Stimulated activated CD8-positive, alpha-beta memory T cell treated with anti-CD3 and anti-CD28 coated beads, Interleukin-2, amount 100 ng/mL, for 1 hour (primary cell): ENCODE measurements at places on chromosomes 13 and 19.

GRCh38 chr13:32951580-32951979 lies 64.6 kb upstream of the KL start:
- DNase-seq, result no peak

DNA sequence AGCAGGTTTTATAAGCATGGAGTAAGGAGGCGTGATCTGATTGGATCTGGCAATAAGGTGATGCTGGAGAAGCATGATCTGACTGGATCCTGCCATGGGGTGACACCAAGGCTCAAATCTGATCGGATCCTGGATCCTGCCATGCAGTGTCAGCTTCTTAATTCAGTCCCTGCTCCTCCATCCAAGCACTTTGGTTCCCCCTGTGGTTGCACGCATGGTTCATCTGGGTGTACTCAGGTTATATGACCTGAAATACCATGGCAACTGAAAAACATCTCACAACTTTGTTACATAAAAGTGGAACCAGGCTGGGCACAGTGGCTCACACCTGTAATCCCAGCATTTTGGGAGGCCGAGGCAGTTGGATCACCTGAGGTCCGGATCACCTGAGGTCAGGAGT lies 17.6 kb upstream of the KLK4 start:
- no peak for DNase-seq

GRCh38 chr13:106286811-106287210 lies 248.7 kb downstream of the EFNB2 start:
- DNase-seq, result no peak

DNA sequence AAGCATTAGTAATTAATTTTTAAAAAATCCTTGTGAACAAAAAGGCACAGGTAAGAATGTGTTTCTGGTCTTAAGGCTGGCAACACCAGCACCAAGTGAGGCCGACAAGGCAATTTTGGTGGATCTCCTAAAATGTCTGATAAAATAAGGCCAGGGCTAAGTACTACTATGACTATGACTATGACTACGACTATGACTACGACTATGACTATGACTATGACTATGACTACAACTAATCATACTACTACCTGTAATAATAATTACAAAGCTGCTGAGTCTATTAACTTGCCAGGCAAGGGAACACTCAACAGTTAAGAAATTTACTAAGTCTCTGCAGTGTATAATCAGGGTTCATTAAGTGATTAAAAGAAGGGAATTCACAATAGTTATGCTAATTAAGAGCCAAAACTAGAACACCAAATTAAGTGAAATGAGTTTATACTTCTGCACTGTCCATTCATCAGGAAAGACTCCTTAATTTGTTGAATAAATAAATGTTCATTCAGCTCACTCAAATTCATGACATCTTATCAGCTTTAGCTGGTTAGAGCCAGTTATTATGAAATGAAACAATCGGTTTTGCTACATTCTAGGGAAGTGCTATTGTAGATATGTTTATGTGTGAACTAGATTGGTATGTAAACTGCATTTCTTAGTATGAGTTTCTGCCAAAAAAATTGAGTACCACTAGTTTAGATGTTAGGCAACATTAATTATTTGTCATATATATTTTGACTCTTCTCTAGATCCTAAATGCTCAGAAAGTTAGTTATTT lies 1626.2 kb upstream of the PCDH20 start:
- no peak for DNase-seq

- DNase-seq, result no peak
Measured at GRCh38 chr19:41811036-41811435, 14.6 kb downstream of the CEACAM3 start.

- no peak for DNase-seq
Measured at GRCh38 chr19:29268721-29269393, 55.9 kb upstream of the UQCRFS1 start.

GRCh38 chr13:67200183-67200582 lies 30.0 kb downstream of the PCDH9 start:
- no peak for DNase-seq

GRCh38 chr13:94933936-94934335 lies 221.6 kb upstream of the SOX21 start:
- DNase-seq, result no peak

- DNase-seq, result no peak
Measured at GRCh38 chr13:48000559-48001113, 437 bp downstream of the SUCLA2 start.

DNA sequence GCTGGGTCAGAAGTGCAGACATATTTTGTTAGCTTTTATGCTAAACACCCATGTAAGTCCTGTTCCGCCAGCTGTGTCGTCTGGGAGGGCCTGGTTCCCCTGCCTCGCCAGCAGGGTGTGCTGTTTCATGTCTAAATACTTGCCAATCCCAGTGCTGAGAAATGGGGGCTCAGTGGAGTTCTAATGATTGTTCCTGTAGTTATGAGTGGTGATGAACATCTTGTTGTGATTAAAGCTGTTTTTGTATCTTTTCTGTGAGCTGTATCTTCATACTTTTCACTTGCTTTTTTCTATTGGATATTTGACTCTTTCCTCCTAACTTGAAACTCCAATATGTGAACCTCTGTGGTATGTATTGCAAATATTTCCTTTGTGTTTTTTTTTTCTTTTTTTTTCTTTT lies 32.7 kb downstream of the KDM4B start:
- no peak for DNase-seq
